Progenitor cell of endocrine pancreas (in vitro differentiated cells): ENCODE measurements at places on chromosomes 16 and 17.

DNA sequence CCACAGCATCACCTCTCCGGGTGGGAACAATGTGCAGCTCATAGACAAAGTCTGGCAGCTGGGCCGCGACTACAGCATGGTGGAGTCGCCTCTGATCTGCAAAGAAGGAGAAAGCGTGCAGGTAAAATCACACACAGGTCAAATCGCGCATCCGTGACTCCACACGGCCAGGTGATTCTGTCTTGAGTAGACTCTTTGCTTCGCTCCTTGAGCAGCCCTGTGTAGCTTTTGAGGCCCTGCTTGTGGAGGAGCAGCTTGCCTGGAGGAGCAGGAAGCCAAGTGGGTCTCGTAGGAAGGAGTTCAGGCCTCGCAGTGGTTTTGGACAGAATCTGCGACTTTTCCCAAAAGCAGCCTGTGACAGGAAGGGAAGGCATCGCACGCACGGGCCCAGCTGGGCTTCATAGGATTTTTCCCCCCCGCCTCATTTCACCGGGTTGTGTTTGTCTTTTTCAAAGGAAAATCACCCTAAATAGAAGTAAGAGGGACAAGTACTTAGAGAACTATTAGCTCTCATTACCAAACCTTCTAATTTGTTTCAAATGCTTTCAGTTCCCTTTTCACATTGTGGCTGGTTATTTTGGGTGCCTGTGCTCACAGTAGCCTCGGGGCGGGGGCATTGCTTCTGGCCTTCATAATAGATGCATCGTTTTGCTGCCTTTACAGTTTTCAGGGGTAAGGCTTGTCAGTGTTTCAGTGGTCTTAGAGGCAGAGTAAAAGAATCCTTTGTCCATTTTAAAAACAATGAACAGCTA lies 71.5 kb downstream of the SEC14L1 start:
- DNase-seq = no peak

DNA sequence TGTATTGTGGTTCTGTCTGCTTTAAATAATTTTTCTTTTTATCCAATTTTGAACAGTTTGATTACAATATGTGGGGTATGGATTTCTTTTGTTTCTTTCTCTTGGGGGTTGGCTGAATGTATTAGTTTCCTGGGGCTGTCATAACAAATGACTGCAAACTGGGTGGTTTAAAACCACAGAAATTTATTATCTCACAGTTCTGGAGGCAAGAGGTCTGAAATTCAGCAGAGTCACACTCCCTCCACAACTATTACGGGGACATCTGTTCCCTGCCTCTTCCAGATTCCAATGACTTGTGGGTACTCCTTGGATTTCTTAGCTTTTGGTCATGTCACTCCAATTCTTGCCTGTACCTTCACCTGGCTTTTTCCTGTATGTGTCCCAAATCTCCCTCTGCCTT lies 23.7 kb downstream of the COX11 start:
- no peak for DNase-seq

- no peak for DNase-seq
These were observed 4.1 kb downstream of the WDR45B start for GRCh38 chr17:82644148-82644547.

- no peak for DNase-seq
These were observed 10.7 kb upstream of the EPX start for GRCh38 chr17:58181796-58182195.

DNA sequence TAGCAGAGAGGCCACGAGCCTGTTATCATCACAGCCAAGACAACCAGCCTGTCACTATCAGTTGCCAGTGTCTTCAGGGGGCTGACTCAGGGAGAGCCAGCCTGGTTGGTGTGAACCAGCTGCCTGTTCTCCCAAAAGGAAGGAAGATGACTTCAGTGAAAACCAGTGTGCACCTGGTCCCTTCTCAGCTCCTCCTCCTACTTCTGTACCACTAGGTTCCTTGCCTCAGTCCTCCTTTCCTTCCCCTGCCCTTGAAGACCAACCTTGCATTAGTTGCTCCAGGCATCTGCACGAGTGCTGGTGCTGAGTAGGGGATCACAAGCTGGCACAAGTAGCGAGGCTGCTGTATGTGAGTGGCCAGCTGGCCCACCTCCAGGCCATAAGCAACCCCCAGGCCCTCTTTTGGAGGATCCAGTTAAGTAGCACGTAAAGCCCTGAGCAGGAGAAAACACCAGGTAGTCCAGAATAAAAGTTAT lies 8.5 kb downstream of the TUBG1 start:
- no peak for DNase-seq

- DNase-seq = no peak
These were observed 19.3 kb upstream of the SLFN13 start for GRCh38 chr17:35467824-35468223.

- DNase-seq = no peak
These were observed 32.1 kb downstream of the ABR start for GRCh38 chr17:1147664-1148063.
